Muscle of back (tissue), 13 donors: ENCODE measurements at places on chromosomes 2 and 18.

GRCh38 chr18:58407649-58408407 lies 221.1 kb downstream of the ALPK2 start:
- DNase-seq = no peak

GRCh38 chr2:179974761-179975160 lies 32.3 kb downstream of the CWC22 start:
- DNase-seq = no peak

GRCh38 chr2:217988014-217988839 lies 14.6 kb downstream of the TNS1 start:
- DNase-seq = peak; percentile 81

DNA sequence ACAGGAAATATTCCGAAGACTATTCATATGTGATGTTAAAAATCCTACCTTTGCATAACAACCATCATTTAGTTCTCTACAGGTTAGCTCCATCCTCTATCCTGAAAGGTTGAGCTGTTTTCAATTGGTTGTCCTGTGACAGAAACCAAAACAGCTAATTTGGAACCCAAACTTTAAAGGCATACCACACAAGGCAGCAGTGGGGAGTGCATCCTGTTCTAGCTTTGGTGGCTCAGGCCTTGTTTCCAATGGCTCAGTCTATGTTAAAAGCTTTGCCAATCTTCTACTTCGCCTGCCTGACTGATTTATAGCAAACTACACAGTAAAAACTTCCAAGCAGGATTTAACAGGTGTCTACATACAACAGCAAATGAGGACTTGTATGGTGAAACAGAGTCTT lies 3.2 kb downstream of the CD226 start:
- no peak for DNase-seq

GRCh38 chr18:11857177-11857887 lies 6.1 kb downstream of the CHMP1B start:
- DNase-seq = peak; percentile 40

- no peak for DNase-seq
These were observed 112.2 kb downstream of the TANC1 start for GRCh38 chr2:159080641-159081040.

GRCh38 chr2:149648282-149649030 lies 60.9 kb upstream of the MMADHC start:
- DNase-seq = peak; percentile 8

DNA sequence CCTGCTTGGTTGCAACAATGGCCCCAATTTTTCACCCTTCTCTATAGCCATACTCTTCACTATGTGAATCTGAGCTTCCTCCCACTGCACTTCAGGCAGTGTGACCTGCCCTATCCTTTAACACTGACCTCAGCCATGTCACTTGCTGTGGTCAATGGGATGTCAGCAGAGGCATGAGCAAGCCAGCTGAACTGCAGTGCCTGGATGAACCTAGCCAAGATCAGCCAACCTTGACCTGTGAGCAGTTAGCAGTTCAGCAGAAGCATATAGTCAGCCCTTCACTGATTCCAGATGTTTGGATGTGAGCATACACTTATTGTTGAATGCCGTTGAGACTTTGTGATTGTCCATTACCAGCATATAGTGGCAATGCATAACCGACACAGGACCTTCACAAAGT lies 63.4 kb upstream of the BOD1L2 start:
- no peak for DNase-seq

GRCh38 chr2:126644630-126645191 lies 11.2 kb upstream of the GYPC start:
- no peak for DNase-seq

- no peak for DNase-seq
These were observed 93.8 kb downstream of the EPB41L3 start for GRCh38 chr18:5449858-5450509.

DNA sequence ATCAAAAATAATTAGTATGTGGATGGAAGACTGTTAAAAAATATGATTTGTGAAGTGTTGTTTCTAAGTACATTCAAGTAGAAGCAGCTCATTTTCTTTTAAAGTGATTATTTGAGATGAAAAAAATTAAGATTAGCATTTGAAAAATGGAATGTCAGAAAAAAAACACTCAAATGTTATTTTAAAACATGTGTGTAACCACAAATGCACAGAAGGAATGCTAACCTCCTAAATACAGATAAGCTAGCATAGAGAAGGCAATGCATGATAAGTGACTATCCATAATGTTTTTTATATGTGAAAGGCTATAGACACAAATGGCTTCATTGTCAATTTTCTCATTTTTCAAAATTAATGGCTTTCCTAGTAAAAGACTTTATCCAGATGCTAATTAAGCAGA lies 198.9 kb downstream of the NYAP2 start:
- DNase-seq = no peak

DNA sequence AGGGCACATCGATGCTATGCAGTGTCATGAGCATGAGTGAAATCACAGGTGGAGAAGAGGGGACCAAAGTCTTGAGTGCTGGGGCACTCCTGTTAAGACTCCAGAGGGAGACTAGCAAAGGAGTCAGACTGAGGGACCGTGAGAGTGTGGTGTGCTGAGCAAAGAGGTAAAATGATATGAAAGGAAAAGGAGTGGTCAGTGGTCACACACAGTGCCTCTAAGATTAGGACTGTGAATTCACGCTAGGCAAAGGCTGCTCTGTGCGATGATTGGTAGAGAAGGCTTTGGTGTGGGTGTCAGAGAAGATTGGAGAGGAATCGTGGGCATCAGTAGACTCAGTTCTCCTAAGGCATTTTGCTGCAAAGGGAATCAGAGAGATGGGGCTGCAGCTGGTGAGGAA lies 12.8 kb downstream of the SOCS6 start:
- DNase-seq = no peak

DNA sequence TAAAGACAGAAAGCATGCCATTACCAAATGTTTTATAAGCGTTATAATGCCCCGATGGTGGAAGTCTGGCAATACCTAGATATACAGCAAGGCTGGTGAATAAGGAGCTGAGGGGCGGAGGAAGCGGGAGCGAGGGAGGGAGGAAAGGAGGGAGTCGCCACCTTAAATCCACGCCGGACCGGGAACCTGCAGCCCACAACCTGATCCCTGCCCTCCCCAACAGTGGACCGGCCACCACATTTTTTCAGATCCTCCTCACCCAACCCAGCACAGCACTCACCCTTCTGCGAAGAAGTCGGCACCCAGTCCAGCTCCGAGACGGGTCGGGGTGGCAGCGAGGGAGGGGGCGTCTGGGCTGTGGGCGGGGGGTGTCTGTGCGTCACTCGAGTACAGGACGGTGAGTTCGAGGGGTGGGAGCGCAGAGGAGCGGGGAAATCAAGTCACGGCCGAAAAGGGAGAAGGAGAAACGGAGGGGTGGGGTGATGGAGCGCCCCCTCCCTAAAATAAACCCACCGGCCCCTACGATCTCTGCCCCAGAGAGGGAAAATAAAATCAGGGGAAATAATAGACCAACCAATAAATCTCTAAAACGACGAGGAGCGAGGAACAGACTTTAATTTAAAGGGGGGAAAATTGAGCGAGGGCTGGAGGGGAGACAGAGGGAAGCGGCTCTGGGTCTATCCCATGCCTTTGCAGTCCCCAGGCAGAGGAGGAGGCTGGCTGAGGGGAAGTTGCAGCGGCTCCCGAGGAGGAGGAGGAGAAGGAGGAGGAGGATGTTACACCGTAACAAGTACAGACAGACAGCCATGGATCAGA lies 96.5 kb upstream of the SERTAD2 start:
- no peak for DNase-seq

DNA sequence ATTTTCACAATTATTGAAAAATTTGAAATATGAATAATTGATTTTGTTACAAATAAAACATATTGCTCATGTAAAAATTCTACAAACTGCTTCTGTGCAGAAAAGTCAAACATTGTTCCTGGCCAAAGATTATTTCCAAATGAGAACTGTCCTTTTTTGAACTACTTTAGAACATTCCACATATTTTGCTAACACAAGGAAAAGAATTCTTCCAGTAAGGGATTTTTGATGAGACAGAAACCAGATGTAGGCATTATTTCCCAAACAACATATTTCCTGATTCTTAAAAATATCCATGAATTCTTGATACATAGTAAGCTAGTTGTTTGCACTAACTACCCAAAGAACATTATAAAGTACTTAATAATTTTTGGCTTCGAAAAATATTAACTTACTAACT lies 715.2 kb downstream of the CCDC85A start:
- no peak for DNase-seq

- DNase-seq = no peak
These were observed 217.0 kb downstream of the FIGN start for GRCh38 chr2:163518762-163519161.

DNA sequence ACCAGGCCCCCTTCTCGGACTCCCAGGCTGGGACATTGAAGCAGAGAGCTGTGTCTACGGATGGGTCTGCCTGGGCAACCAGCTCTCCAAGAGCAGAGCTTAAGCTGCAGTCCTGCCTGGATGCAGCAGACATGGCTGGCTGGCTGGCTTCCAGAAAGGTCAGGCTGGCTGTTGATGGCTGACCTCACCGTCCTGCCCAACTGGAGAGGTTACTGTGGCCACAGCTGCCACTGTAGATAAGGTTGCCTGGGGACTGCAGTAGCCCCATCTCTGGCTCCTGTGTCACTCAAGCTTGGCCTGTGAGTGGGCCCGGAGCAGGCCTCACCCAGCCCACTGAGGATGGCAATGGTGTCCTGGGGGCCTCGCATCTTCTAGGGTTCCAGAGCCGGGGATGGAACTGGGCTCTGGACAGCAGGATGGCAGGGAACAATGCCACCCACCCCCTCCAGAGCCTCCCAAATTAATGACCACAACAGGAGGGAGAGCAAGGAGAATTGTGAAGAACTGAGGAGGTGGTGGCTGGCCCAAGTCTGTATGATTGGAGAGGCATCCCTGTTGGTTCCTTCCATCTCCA lies 37.0 kb upstream of the FOSL2 start:
- peak; percentile 68 for DNase-seq

DNA sequence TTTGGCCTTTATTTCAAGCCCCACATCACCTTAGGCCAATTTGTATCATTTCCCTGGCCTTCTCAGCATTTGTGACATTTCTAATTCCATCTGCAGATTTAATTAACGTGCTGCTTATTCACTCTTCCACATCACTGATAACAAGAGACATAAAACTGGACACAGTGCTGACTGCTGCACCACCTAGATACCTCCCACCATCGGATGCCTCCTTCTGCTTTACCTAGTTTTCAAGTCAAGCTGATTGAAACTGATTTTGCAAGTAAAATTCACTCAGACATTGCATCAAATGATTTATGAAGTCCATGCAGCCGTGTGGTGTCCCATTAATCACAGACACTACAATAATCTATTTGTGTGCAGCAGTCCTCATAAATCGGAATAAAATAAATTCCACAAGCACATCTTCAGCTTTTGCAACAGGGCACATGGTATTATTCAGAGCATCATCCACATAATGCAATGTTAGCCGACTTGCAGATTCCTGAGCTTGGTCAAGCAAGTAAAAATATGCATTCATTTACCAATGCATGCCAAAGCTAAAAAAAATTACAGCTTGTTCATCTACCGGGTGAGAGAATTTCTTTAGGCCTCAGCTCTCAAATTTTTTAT lies 15.9 kb upstream of the CRIM1 start:
- no peak for DNase-seq

DNA sequence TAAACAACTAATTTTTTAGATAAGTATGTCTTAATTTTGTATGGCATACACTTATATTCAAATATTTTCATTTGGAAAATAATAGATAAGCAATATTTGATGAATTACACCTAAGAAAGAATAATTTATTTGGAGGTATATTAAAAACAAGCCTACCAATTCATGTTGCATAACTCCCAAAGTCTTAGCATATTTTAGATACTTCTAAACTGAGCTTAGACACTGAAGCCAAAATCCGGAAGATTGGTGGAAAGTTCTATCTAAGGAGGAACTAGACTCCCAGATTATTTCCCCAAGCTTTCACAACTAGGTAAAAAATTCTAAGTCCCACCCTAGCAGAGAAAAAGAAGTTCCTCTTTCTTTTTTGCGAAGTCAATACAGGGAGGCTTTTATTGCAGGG lies 221.0 kb upstream of the MMADHC start:
- DNase-seq = no peak

GRCh38 chr2:172328103-172328841 lies 99.1 kb upstream of the ITGA6 start:
- no peak for DNase-seq

GRCh38 chr2:94955702-94956101 lies 69.8 kb upstream of the MAL start:
- DNase-seq = no peak

- DNase-seq = no peak
These were observed 285.1 kb upstream of the MMADHC start for GRCh38 chr2:149872638-149873150.

DNA sequence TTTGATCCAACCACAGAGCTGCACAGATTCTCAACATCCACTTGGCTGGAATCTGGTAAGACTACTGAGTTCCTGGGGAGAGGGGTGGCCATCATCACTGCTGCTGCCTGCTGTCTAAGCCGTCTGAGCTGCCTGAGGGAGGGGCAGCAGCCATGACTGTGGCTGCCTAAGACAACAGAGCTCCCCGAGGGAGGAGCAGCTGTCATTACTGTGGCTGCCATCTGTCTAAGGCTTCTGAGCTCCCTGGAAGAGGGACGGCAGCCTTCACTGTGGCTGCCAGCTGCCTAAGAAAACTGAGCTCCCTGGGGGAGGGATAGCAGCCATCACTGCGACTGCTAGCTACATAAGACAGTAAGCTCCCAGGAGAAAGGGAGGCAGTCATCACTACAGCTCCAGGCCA lies 584.4 kb downstream of the NR4A2 start:
- no peak for DNase-seq

- no peak for DNase-seq
These were observed 17.4 kb upstream of the HNRNPA3 start for GRCh38 chr2:177195194-177195593.

DNA sequence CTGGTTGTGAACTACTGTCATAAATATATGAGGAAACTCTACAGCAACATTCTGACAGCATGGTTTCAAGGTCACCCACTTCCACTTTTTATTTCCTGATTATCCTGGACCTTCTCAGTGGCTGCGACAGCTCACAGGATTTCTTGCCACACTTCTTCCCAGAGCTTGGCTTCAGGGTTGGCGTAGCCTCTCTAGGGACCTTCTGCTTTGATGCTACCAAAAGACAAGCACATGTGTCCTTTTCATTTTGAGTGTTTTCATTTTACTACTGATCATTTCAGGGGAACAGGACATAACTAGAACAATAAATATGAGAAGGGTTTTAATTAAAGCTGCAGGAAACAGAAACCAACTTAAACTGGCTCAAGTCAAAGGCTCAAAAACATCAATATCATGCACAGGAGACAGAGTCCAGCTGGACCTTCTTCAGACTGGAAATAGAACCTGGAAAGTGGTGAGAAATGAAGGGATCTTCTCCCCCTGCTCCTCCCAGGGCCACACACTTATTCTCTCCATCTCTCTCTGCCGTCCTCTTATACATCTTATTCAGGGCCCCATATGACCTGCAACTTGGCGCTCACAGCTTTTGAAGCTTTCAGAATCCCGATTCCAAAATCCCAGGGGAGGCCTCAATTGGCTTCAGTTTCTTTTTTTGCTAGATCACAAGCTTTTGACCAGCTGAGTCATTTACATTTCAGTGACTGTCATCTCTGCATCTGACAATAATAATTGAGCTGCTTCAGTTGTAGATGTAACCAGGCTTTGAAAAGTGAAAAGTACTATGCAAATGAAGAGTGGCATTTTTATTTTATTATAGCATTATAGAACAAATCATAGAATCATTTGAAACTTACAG lies 9.7 kb downstream of the VIT start:
- DNase-seq = no peak
